ENCODE measurements at places on chromosomes 6 and 20.

GRCh38 chr20:45163083-45163803 lies 11.5 kb upstream of the PI3 start:
- no peak for DNase-seq

GRCh38 chr6:134510142-134510541 lies 192.2 kb upstream of the SGK1 start:
- DNase-seq: no peak

DNA sequence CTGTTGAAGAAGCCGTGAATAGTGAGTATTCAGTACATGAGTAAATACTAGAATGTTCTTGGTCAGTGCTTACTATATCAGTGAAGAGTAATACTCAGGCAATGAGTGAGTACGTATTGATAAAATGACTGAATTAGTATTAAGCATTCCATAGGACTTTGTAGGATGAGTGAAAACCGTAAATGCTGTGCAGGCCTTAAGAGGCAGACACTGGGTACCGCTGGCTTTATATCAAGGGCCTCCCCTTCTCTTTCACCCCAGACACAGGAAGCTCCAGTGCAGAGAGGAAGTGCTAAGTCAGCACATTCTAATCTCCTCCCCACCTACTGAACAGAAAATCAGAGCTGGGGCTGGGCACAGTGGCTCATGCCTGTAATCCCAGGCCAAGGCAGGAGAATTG lies 24.2 kb downstream of the POFUT1 start:
- no peak for DNase-seq

DNA sequence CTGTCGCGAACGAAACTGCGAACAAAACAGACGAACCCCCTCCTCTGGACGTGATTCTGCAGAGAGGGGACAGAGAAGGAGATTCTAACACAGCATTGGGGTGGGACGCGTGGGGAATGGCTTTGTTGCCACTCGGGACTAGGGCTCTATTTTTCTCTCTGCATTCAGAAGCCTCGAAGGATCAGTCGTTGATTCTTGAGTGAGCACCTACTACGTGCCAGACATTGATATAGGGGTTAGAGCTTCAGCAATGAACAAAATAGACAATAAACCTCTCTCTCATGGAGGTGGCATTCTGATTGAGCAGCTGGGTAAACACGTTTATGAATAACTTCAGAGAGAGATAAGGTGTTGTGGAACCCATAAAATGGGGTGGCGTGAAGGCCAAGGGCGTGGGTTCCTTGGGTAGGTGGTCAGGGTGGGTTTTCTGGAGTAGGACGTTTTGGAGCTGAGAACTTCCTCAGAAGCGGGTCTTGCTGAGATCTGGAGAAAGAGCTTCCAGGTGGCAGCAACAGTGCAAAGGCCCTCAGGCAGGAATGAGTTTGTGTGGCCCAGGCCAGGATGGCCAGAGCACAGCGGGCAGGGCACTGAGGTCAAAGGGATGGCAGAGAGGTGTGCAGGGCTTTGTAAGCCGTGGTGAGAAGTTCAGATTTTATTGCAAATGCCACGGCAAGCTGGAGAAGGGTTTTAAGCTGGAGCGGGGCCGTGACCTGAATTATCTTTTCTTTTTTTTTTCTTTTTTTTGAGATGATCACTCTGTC lies 884 bp downstream of the SLC2A10 start:
- DNase-seq: no peak

DNA sequence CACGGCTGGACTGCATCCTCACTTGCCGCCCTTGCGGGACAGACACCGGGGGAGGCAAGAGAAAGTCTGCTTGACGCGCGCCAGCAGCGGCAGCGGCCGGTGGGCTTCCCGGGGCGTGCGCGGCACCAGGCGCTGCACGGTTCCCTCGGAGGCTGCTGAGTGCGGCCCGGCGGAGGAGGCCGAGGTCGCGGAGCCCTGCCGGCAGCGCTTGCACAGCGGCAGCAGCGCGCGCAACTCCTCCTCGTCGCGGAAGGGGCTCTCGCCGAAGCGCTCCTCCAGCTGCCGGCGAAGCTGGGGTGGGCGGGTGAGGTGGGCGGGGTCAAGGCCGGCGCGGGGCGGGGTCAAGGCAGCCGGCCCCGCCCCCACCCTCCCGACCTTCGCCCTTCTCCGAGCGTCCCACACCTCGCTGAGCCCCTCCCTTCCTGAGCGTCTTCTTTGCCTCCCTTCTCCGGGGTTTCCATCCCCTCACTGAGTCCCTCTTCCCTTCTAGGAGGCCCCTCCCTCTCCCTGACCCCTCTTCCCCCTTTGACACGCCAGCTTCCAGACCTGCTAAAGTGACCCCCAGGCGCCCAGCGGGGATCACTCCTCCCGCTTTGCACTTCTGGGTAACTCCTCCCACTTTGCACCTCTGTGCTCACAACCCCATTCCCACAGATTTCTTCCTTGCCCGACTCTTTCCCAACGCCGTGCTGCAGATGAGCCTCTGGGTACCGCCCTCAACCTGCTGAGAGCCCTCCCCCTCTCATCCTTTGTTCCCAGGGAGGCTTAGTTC lies 8.8 kb downstream of the DUSP15 start:
- DNase-seq: peak; percentile 33
